ENCODE measurements at places on chromosomes 11 and 22. TPM values are rescaled to one million over a fixed set of nuclear protein-coding genes. Genes with fewer than 3 reads are reported as not detected.

The CTSW gene
- 7.4 TPM for total RNA-seq

DNA sequence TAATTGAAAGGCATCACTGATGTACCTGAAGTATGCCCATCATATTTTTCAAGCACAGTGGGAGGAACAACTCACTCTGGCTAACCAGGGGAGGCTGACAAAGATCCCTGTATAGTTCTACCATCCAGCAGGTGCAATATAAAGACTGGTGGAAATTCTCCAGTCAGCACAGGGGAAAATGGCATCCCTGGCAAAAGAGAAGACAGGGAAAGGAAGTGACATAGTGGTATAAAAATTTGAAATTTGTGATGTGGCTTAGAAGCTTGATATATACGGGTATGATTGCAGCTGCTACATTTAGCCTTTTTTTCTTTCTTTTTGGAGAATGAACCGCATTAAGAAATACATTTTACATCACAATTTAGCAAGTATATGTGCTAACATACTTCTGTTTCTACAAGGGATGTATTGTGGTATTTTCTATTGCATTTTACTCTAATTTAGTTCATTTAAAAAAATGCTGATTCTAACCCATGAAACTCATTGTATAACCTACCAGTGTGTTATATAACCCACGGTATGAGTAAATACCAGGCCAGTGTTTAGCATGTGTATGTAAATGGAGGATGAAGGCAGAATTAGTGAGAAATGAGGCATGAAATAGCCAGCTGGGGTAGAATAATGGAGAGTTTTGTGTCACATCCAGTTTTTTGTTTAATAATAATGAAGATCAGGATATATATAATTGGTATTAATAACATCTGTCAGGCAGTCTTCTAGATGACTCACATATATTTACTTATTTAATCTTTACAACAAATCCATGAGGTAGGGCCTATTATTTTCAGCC is 186.1 kb downstream of the ARHGAP42 start:
- no peaks in the 10 kb centered on the region for H3K4me1 ChIP-seq
- no peak for DNase-seq

DNA sequence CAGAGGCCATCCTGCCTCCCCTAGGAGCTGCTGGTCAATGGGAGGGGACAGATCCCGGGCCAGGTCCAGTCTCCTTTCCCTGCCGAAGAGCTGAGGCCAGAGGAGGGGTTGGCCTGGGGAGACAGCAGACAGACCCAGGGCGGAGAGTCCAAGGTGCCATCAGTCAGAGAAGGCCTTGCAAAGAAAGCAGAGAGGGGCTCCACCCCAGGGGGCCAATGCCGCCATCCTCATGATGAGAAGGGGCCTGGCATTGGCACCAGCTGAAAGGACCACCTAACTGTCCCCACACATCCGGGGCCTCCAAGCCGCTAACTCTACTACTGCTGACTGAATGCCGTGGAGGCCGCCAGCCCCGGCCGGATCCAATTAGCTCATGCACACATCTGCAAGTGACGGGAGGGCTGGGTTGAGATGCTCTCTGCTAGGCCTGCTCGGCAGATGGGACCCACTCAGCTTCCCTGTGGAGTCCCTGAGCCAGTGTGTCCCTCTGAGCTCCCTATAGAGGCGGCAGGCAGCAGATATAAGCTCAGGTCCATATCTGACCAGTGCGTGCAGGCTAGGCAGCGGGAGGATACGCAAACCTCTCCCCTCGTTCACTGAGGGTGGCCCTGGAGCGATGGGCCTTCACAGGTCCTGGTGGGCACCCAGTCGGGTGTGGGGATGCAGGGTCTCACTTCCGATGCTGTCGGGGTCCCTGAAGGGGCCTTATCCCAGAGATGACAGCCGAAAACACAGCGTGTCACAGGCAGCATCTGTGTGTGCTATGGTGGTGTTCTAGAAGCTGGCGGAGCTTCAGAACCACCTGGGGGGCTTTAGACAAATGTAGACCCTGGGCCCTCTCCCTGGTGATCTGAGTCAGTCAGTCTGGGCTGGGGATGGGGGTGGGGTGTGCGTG is 183.9 kb downstream of the CTTN start:
- H3K27ac ChIP-seq: no peak overlapping the region
- DNase-seq: no peak
- H3K36me3 ChIP-seq: no peaks in the 10 kb centered on the region
- no peak overlapping the region for H3K4me3 ChIP-seq
- H3K4me1 ChIP-seq: no peaks in the 10 kb centered on the region

GRCh38 chr11:46436113-46436512 is 44.5 kb upstream of the CHRM4 start:
- no peak overlapping the region for H3K4me3 ChIP-seq
- H3K36me3 ChIP-seq: peaks cover 36% of the 10 kb centered on the region

- H3K36me3 ChIP-seq: no peaks in the 10 kb centered on the region
- no peaks in the 10 kb centered on the region for H3K4me1 ChIP-seq
- H3K27me3 ChIP-seq: peaks cover 2% of the 10 kb centered on the region
- no peak overlapping the region for H3K27ac ChIP-seq
- DNase-seq: no peak
- no peak overlapping the region for H3K4me3 ChIP-seq
These were observed 33.7 kb downstream of the C11orf71 start for GRCh38 chr11:114366331-114367243.

DNA sequence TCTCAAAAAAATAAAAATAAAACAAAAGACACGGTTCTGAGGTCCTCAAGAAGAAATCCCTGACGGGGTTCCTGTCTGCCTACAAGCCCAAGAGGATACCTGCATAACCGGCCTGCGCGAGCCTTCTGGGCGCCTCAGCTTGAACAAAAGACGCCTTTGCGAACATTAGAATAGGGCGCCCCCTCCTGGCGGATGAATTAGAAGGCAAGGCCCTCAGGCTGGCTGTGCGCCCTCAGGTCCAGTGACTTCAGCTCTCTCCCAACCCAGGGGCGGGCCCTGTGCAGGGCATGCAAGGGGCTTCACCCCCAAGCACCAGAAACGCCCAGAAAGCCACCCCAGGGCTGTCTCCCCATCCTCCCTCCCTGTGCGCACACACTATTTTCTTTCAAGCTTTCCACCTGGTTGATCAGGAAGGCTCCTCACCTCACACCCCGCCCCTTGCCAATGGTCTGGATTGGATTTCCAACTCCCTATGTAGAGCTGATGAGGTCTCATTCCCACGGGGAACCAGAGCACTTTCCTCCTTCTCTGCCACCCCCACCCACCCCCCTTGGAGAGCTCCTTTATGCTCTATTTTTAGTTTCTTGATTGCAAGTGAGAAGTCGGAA is 273.3 kb downstream of the BUD13 start:
- H3K27me3 ChIP-seq: peaks cover 29% of the 10 kb centered on the region
- DNase-seq: peak; percentile 13
- H3K36me3 ChIP-seq: no peaks in the 10 kb centered on the region
- H3K4me3 ChIP-seq: no peak overlapping the region
- no peak overlapping the region for H3K27ac ChIP-seq

- no peak overlapping the region for H3K27ac ChIP-seq
- no peaks in the 10 kb centered on the region for H3K36me3 ChIP-seq
- H3K4me3 ChIP-seq: no peak overlapping the region
- H3K4me1 ChIP-seq: no peaks in the 10 kb centered on the region
These were observed 25.2 kb downstream of the CWC15 start for GRCh38 chr11:94948070-94948617.

DNA sequence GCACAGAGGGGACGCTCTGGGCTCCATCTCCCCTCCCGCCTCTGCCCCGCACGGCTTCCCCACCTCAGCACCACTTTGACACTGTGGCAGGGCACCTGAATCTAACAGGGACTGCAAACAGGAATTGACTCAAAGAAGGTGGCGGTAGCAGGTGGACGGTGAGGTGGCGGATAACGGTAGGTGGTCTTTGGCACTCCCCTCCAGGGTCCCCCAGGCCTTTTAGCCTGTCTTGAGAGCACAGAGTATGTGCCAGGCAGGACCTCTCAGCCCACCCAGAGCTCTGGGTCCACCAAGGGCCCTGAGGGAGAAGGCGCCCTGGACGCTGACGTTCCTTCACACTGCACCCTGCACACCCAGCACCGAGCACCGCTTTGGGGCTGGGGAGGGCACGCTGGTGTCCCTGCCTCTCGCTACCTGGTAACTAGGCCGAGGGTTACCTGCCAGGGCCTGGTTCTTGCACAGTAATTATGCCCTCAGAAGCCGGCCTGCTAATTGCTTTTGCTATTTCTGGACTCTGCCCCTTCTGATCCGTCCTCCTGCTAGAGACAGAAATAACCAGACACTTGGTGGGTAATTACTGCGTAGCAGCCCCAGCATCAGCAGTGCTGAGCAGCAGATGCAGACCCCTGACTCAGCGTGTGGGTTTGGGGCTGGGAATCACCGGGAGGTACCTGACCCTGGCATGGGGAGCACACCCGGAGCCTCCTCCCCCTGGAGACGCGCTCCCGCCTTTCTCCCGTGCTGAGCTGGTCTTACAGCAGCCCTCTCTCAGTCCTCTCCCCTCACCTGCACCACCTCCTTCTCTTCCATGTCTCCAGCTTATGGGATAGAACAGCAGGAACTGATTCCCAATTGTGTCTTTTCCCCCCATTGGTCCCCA is 103.3 kb upstream of the B3GAT1 start:
- no peak for DNase-seq
- no peak overlapping the region for H3K4me3 ChIP-seq
- no peaks in the 10 kb centered on the region for H3K4me1 ChIP-seq
- H3K27me3 ChIP-seq: no peaks in the 10 kb centered on the region

The USP2 gene
- total RNA-seq: 0.22 TPM

- no peaks in the 10 kb centered on the region for H3K27me3 ChIP-seq
- peaks cover 13% of the 10 kb centered on the region for H3K36me3 ChIP-seq
- peak within 1 kb of the TSS; percentile 95 for H3K4me3 ChIP-seq
- peaks cover 53% of the 10 kb centered on the region for H3K4me1 ChIP-seq
- peak; percentile 62 for DNase-seq
These were observed at the start of gene NDUFC2 for GRCh38 chr11:78079232-78080083. Gene NDUFC2, minus strand, starts transcription at chr11:78079862. Its CDS starts 118 bp downstream, at chr11:78079744.

DNA sequence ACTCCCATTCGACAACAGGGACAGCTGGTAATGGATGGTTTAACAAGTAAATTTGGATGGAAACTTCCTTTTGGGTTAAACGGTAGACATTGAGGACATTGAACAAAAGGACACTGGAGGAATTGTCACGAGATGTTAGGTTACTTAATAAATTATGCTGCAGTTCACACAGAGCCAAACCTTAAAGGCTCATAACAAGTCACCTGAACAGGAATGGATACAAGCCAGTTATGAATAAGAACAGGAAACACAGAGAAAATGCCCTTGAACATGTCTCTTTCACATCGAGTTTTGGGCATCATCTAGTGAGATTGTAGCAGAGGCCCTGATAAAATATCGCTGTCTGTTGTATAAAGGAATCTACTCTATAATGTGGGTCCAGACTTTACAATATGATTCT is 65.6 kb downstream of the CD44 start:
- H3K4me1 ChIP-seq: peaks cover 9% of the 10 kb centered on the region
- no peak overlapping the region for H3K27ac ChIP-seq
- no peak for DNase-seq
- H3K27me3 ChIP-seq: no peaks in the 10 kb centered on the region
- H3K36me3 ChIP-seq: peaks cover 87% of the 10 kb centered on the region
- H3K4me3 ChIP-seq: no peak overlapping the region

DNA sequence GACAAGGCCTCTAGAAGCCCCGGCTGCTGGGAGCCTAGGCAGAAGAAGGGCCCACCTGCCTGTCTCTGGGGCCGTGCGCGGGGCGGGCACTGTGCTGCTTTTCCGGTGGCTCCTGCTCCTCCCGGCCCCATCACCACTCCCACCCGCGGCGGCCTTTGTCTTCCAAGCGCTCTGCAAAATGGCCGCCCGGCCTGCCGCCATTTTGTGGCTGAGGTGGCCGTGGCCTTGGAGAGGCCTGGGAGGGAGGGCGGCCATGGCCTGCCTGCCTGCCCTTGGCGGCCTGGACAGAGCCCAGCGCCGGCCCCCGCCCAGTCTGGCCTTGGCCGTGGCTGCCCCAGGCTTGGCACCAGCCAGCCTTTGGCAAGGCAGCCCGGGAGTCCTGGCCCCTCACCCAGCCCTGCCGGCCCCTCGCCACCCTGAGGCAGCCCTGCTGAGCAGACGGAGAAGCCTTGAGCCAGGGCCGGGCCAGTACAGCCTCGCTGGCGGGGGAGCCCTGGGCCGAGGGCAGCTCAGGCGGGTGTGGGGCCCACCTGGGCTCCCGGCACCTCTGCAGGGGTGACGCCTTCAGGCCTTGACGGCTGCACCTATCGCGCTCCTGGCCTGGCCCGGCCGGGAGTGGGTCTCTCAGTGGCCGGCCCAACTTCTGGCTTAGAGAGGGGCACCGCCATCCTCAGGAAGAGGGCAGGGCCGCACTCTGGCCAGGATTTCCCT is 46.0 kb upstream of the PPARA start:
- no peak overlapping the region for H3K4me3 ChIP-seq
- no peak overlapping the region for H3K27ac ChIP-seq
- DNase-seq: no peak
- no peaks in the 10 kb centered on the region for H3K4me1 ChIP-seq
- H3K36me3 ChIP-seq: no peaks in the 10 kb centered on the region
- no peaks in the 10 kb centered on the region for H3K27me3 ChIP-seq

The SAA4 gene
- total RNA-seq: not detected

The MS4A4E gene
- total RNA-seq: not detected

- H3K27me3 ChIP-seq: no peaks in the 10 kb centered on the region
- H3K4me1 ChIP-seq: peaks cover 42% of the 10 kb centered on the region
- peak within 1 kb of the TSS; percentile 89 for H3K27ac ChIP-seq
- peak; percentile 85 for DNase-seq
These were observed at the start of the genes IGHMBP2 and MRPL21 for GRCh38 chr11:68903288-68904247. Gene IGHMBP2, plus strand, starts transcription at chr11:68903891. Its CDS starts 62 bp downstream, at chr11:68903953. Gene MRPL21, minus strand, starts transcription at chr11:68903832. Its CDS starts 22 bp downstream, at chr11:68903810.

DNA sequence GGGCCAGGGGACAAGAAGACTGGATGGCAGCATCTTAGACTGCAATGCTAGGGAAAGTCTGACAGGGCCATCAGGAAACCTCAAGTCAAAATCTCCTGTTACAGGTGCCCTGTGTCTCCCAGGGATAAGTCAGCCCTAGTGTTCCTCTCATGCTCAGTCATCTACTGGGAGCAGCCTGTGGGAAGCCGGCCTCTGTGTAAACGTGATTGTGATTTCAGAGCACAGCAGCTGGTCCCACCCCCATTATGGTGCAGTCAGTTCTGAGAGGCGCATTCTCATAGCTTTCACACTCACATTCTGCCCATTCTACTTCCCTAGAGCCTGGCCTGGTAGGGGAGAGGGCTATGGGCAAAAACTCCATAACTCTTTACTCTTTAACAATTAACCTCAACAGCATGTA is 7.2 kb upstream of the SLN start:
- DNase-seq: no peak
- peaks cover 3% of the 10 kb centered on the region for H3K27me3 ChIP-seq
- no peak overlapping the region for H3K27ac ChIP-seq
- no peaks in the 10 kb centered on the region for H3K4me1 ChIP-seq

GRCh38 chr11:94588366-94588942 is 21.3 kb downstream of the PIWIL4 start:
- no peaks in the 10 kb centered on the region for H3K27me3 ChIP-seq
- no peaks in the 10 kb centered on the region for H3K4me1 ChIP-seq
- H3K4me3 ChIP-seq: no peak overlapping the region
- no peak for DNase-seq
- H3K36me3 ChIP-seq: no peaks in the 10 kb centered on the region
- H3K27ac ChIP-seq: no peak overlapping the region

The ZNF214 gene
- not detected for total RNA-seq

The DEFB131B gene
- total RNA-seq: not detected
